CD4-positive, alpha-beta T cell (primary cell): ENCODE measurements at places on chromosomes 12 and 14. TPM values are rescaled to one million over a fixed set of nuclear protein-coding genes. Genes with fewer than 3 reads are reported as not detected.

The KRT86 gene
- total RNA-seq, result not detected

The PAPLN gene
- 0.05 TPM for total RNA-seq

The NKX2-8 gene
- total RNA-seq, result not detected

The TTC9 gene
- total RNA-seq, result 7.0 TPM

The SYCP3 gene
- 0.34 TPM for total RNA-seq

The DCN gene
- not detected for total RNA-seq

The SRRM4 gene
- not detected for total RNA-seq

The ANKRD52 gene
- 23.9 TPM for total RNA-seq

The PIANP gene
- total RNA-seq, result 0.99 TPM

The FGD6 gene
- 1.5 TPM for total RNA-seq

The KLRC3 gene
- not detected for total RNA-seq

The GLI1 gene
- total RNA-seq, result 0.31 TPM

The BICD1 gene
- total RNA-seq, result 14.3 TPM

The IFI27 gene
- total RNA-seq, result 2.2 TPM

The PEX5 gene
- 22.9 TPM for total RNA-seq

- H3K27ac ChIP-seq, result peak overlapping the region; percentile 87
- H3K4me3 ChIP-seq, result peak overlapping the region; percentile 83
- no peak for DNase-seq
- H3K4me1 ChIP-seq, result peaks cover 33% of the 10 kb centered on the region
- H3K36me3 ChIP-seq, result peaks cover 14% of the 10 kb centered on the region
Observed at GRCh38 chr12:43758247-43758727, 303 bp downstream of the PUS7L start.

GRCh38 chr12:8564656-8565055 is 24.0 kb upstream of the CLEC4E start:
- H3K27me3 ChIP-seq, result no peaks in the 10 kb centered on the region
- no peak overlapping the region for H3K27ac ChIP-seq
- H3K4me1 ChIP-seq, result no peaks in the 10 kb centered on the region
- H3K36me3 ChIP-seq, result no peaks in the 10 kb centered on the region
- no peak for DNase-seq

DNA sequence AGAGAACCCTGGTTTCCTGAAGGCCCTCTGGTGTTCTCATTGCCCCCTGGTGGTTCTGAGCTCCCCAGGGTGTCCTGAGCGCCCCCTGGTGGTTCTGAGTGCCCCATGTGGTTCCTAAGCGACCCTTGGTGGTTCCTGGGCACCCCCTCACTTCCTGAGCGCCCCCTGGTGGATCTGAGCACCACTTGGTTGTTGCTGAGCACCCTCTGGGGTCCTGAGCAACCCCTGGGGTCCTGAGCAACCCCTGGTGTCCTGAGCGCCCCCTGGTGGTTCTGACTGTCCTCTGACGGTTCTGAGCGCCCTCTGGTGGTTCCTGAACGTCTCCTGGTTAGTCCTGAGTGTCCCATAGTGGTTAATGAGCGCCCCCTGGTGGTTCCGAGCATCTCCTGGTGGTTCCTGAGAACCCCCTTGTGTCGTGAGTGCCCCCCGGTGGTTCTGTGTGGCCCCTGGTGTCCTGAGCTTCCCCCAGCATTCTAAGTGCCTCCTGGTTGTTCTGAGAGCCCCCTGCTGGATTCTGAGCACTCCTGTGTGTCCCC is 568.3 kb downstream of the TMEM121 start:
- no peak overlapping the region for H3K4me3 ChIP-seq
- no peaks in the 10 kb centered on the region for H3K4me1 ChIP-seq
- no peak overlapping the region for H3K27ac ChIP-seq
- H3K27me3 ChIP-seq, result no peaks in the 10 kb centered on the region
- H3K36me3 ChIP-seq, result no peaks in the 10 kb centered on the region
- peak; percentile 80 for DNase-seq

DNA sequence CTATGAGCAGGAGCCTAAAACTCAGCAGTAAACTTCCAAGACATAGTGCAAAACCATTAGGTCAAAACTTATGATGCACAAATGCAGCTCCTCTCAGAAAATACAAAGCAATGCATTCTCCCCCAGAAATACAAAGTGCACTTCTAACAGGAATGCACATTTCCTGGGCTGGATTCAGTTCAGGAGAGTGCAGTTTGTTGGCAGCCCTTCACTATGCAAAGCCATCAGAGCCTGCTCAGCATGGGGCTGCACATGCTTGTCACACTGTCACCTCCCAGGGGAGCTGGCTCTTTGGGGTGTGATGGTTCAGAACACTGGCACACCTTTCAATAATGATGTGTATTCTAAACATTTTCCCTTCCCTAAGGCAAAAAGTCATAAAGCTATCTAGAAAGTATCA is 110.4 kb downstream of the KCNK10 start:
- DNase-seq, result no peak
- H3K4me3 ChIP-seq, result no peak overlapping the region
- H3K4me1 ChIP-seq, result no peaks in the 10 kb centered on the region
- no peak overlapping the region for H3K27ac ChIP-seq

GRCh38 chr14:96208739-96209138 is 4.1 kb downstream of the BDKRB2 start:
- DNase-seq, result no peak
- no peaks in the 10 kb centered on the region for H3K36me3 ChIP-seq
- H3K27ac ChIP-seq, result no peak overlapping the region
- peaks cover 26% of the 10 kb centered on the region for H3K27me3 ChIP-seq
- no peak overlapping the region for H3K4me3 ChIP-seq
- H3K4me1 ChIP-seq, result no peaks in the 10 kb centered on the region

GRCh38 chr12:30719060-30719459 is 23.4 kb upstream of the IPO8 start:
- H3K4me1 ChIP-seq, result no peaks in the 10 kb centered on the region
- H3K27ac ChIP-seq, result no peak overlapping the region
- no peaks in the 10 kb centered on the region for H3K27me3 ChIP-seq

- H3K36me3 ChIP-seq, result no peaks in the 10 kb centered on the region
- H3K4me1 ChIP-seq, result no peaks in the 10 kb centered on the region
- no peak overlapping the region for H3K4me3 ChIP-seq
- H3K27ac ChIP-seq, result no peak overlapping the region
- no peaks in the 10 kb centered on the region for H3K27me3 ChIP-seq
Observed at GRCh38 chr14:95024380-95024779, 132.9 kb downstream of the DICER1 start.

- H3K27me3 ChIP-seq, result no peaks in the 10 kb centered on the region
- H3K27ac ChIP-seq, result no peak overlapping the region
- DNase-seq, result no peak
- H3K4me3 ChIP-seq, result no peak overlapping the region
Observed at GRCh38 chr12:45148006-45148405, 67.9 kb upstream of the ANO6 start.

GRCh38 chr12:16603916-16604575 is 1.9 kb downstream of the LMO3 start:
- H3K36me3 ChIP-seq, result no peaks in the 10 kb centered on the region
- no peaks in the 10 kb centered on the region for H3K4me1 ChIP-seq
- no peak overlapping the region for H3K27ac ChIP-seq
- DNase-seq, result no peak

GRCh38 chr14:52266782-52267181 is 716 bp upstream of the PTGDR start:
- H3K4me1 ChIP-seq, result peaks cover 44% of the 10 kb centered on the region
- H3K4me3 ChIP-seq, result no peak overlapping the region
- no peak for DNase-seq
- peaks cover 26% of the 10 kb centered on the region for H3K27me3 ChIP-seq

DNA sequence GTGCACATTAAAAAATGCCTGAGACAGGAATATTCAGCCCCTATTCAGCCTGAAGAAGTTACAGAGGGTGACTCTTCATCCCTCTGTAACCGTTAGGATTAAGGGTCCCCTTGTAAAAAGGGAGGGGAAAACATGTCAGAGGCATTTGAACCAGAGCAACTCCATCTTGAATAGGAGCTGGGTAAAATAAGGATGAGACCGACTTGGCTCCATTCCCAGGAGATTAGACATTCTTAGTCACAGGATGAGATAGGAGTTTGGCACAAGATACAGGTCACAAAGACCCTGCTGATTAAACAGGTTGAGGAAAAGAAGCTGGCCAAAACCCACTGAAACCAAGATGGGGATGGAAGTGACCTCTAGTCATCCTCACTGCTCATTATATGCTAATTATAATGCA is 19.9 kb upstream of the MDM1 start:
- H3K27me3 ChIP-seq, result no peaks in the 10 kb centered on the region
- H3K4me1 ChIP-seq, result no peaks in the 10 kb centered on the region
- H3K27ac ChIP-seq, result no peak overlapping the region
- H3K4me3 ChIP-seq, result no peak overlapping the region
- no peaks in the 10 kb centered on the region for H3K36me3 ChIP-seq

- H3K36me3 ChIP-seq, result no peaks in the 10 kb centered on the region
- no peaks in the 10 kb centered on the region for H3K27me3 ChIP-seq
- peaks cover 36% of the 10 kb centered on the region for H3K4me1 ChIP-seq
Observed at GRCh38 chr12:43836475-43836989, 651 bp downstream of the TMEM117 start.

- no peak for DNase-seq
- no peaks in the 10 kb centered on the region for H3K27me3 ChIP-seq
- no peak overlapping the region for H3K4me3 ChIP-seq
- no peaks in the 10 kb centered on the region for H3K4me1 ChIP-seq
- no peak overlapping the region for H3K27ac ChIP-seq
Observed at GRCh38 chr14:41868396-41868795, 261.7 kb downstream of the LRFN5 start.

GRCh38 chr12:124389138-124389724 is 94.3 kb downstream of the RFLNA start:
- H3K4me1 ChIP-seq, result peaks cover 54% of the 10 kb centered on the region
- no peaks in the 10 kb centered on the region for H3K27me3 ChIP-seq
- DNase-seq, result peak; percentile 68

GRCh38 chr12:121190523-121191031 is 19.4 kb upstream of the P2RX4 start:
- peak; percentile 59 for DNase-seq
- no peaks in the 10 kb centered on the region for H3K4me1 ChIP-seq
- no peak overlapping the region for H3K4me3 ChIP-seq
- H3K27me3 ChIP-seq, result no peaks in the 10 kb centered on the region
- H3K27ac ChIP-seq, result no peak overlapping the region

- H3K36me3 ChIP-seq, result no peaks in the 10 kb centered on the region
- H3K4me1 ChIP-seq, result no peaks in the 10 kb centered on the region
- no peaks in the 10 kb centered on the region for H3K27me3 ChIP-seq
- H3K4me3 ChIP-seq, result no peak overlapping the region
- DNase-seq, result no peak
Observed at GRCh38 chr12:67910360-67911274, 78.6 kb upstream of the IFNG-AS1 start.

DNA sequence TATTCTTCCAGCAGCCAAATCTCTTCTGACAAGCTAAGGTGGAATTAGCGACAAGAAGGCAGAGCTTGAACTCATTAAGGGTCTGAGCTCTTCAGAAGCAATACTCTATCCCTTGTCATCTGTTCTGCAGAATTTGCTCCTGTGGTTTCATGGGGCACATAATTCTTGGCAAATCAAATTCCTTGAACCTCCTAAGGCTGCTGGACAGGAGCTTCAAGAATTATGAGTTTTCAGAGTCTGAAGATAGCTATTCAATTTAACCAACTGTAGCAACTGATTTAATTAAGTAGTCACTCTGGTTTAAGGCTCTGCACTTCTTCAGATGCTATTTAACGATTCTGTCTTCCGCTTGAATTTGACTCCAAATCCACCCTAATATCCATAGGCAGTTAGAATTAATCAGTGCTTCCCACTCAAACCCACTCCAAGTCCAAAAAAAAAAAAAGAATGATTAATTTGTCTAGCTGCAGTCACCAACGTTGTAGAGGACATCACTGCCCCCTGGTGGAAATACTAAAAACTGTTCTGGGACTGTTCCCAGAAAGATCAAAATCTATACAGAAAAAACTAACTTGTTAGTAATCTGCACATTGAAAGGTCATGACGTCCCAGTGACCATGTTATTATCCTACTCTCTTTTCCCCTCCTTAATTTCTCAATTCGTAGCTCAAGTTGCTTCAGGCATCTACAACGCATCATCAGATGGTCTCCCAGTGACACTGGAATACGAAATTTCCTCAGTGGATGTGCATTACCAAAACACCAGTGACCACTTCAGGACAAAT is 169.9 kb downstream of the KIF21A start:
- no peaks in the 10 kb centered on the region for H3K36me3 ChIP-seq
- DNase-seq, result peak; percentile 38
- no peaks in the 10 kb centered on the region for H3K4me1 ChIP-seq
- H3K27ac ChIP-seq, result no peak overlapping the region
- no peaks in the 10 kb centered on the region for H3K27me3 ChIP-seq

GRCh38 chr14:28762303-28762954 is 4.2 kb upstream of the FOXG1 start:
- H3K4me1 ChIP-seq, result peaks cover 10% of the 10 kb centered on the region
- no peaks in the 10 kb centered on the region for H3K36me3 ChIP-seq
- peaks cover 85% of the 10 kb centered on the region for H3K27me3 ChIP-seq
- DNase-seq, result no peak
- H3K4me3 ChIP-seq, result no peak overlapping the region

GRCh38 chr14:85516239-85517113 is 13.5 kb upstream of the FLRT2 start:
- no peak for DNase-seq
- H3K36me3 ChIP-seq, result no peaks in the 10 kb centered on the region
- no peak overlapping the region for H3K27ac ChIP-seq
- H3K4me1 ChIP-seq, result no peaks in the 10 kb centered on the region
- no peak overlapping the region for H3K4me3 ChIP-seq
